ENCODE measurements at places on chromosomes 16 and 17. TPM values are rescaled to one million over a fixed set of nuclear protein-coding genes. Genes with fewer than 3 reads are reported as not detected.

Gene SLC2A4
- total RNA-seq, result not detected

Gene TBC1D3K
- not detected for total RNA-seq

Gene ACSM2A
- not detected for total RNA-seq

Gene DNAI2
- 0.69 TPM for total RNA-seq

Gene ACSM3
- 0.78 TPM for total RNA-seq

Gene EXOC3L1
- 0.61 TPM for total RNA-seq

Gene PLD6
- total RNA-seq, result 9.2 TPM

Gene MMP15
- 0.68 TPM for total RNA-seq

Gene KRT33B
- not detected for total RNA-seq

Gene CD300LG
- not detected for total RNA-seq

Gene TERB1
- not detected for total RNA-seq

Gene RNF43
- 0.17 TPM for total RNA-seq

Gene BICDL2
- 0.51 TPM for total RNA-seq

Gene SEZ6L2
- 0.07 TPM for total RNA-seq

Gene CMTM4
- total RNA-seq, result 1.1 TPM

Gene SARM1
- total RNA-seq, result 29.8 TPM

Gene PLSCR3
- 139 TPM for total RNA-seq

Gene MGAT5B
- total RNA-seq, result 4.4 TPM

Gene MRM1
- 10.6 TPM for total RNA-seq
